ENCODE measurements at places on chromosomes 1 and 21. TPM values are rescaled to one million over a fixed set of nuclear protein-coding genes. Genes with fewer than 3 reads are reported as not detected.
A peak's percentile ranks its signal among the peaks of the same experiment; 100 is the strongest.

The REN gene
- polyA plus RNA-seq = not detected

DNA sequence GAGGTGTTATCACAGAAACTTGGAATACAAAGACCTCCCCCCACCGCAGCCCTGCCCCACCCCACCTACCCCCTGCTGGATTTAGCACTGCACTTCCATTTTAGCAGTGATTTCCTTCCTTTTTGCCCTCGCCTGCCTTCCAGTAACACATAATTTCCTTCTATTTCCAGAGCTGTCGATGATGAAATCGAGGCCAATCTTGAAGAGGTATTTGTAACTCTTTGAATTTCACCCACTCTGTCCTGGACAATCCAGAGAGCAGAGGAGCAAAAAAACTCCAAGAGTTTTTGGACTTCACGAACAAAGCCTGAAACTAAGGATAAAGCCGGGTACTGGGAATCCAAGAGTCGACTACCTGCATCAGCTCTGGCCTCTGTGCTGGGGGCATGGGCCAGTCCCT lies 49.1 kb downstream of the CAPN2 start:
- DNase-seq = no peak

- DNase-seq = no peak
Measured at GRCh38 chr1:17675744-17676143, 79.4 kb upstream of the ACTL8 start.

DNA sequence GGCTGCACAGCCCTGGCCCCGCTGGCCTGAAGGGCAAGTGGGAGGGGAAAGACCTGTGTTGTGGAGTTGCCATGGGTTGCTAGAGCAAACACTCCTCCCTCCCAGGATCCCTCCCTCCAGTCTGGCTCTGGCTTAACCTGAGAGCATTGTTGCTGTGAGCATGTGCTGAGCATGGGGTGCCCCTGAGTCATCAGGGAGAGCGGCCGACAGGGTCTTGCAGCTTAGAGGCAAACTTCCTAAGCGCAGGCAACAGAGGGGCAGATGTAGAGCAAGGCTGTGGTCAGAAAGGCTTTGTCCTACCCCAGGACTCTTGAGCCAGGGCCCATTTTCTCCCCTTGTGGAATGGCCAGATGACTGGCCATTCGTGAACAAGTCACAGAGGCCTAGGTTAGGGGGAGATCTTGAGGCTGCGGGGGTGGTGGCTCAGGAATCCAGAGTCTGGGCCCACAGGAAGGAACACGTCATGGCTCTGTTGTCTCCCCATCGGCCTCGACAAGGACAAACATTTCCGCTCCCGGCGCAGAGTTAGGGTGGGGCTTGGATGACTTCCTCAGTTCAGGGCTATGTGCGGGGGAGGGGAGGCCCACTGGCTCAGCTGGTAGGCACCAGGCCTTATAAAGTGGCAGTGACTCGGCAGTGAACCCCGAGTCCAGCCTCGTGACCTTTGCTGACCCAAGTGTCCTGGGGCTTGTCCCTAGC lies 362 bp upstream of the DYNLT4 start:
- peak; percentile 100 for DNase-seq

The DYRK3 gene
- polyA plus RNA-seq = 16.9 TPM

DNA sequence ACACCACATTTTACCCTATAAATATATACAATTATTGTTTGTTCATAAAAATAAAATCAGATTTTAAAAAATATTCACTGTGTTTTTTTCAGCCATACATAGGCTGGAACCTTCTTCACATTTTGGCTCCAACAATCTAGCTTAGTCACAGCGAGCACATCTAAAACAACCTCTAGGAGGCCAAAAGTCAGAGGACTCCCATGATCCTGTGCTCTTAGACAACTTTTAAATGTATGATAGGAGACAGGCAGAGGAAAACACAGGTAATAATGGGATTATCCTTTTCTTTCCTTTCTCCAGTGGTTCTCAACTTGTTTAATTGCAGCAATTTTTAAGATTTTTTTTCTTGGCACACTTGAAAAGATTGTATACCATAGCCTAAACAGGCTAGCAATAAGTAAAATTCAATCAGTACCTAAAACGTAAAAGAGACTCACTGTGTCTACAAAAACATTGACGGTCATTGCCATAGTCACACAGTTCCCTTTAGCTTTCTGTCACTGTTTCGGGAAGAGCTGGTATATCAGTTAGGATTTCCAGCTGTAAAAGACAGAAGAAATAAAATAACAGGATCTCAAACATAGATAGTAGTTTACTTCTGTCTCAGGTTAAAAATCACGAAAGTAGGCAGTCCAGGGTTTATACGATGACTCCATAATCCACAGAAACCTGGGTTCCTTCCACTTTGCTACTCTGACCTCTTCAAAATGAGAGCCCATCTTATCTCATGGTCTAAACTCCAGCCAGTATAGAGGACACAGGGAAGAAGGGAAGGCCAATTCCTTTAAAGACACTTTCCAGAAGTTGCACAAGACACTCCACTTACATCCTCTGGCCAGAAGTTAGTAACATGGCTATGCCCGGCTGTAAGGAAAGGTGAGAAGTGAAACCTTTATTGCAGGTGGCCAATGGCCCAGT lies 39.2 kb upstream of the CR1L start:
- DNase-seq = no peak

GRCh38 chr1:85214654-85215053 lies 13.8 kb upstream of the SYDE2 start:
- DNase-seq = no peak

GRCh38 chr1:45669859-45670655 lies 16.3 kb downstream of the GPBP1L1 start:
- peak; percentile 66 for DNase-seq

DNA sequence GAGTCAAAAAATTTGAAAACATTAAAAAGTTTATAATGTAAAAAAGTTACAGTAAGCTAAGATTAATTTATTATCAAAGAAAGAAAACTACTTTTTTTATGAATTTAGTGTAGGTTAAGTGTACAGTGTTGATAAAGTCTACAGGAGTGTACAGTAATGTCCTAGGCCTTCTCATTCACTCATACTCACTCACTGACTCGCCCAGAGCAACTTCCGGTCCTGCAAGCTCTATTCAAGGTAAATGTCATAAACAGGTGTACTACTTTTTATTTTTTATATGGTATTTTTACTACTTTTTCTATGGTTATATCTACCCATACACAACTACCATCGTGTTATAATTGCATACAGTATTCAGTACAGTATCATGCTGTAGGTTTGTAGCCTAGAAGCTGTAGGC lies 49.6 kb downstream of the TBX19 start:
- no peak for DNase-seq

DNA sequence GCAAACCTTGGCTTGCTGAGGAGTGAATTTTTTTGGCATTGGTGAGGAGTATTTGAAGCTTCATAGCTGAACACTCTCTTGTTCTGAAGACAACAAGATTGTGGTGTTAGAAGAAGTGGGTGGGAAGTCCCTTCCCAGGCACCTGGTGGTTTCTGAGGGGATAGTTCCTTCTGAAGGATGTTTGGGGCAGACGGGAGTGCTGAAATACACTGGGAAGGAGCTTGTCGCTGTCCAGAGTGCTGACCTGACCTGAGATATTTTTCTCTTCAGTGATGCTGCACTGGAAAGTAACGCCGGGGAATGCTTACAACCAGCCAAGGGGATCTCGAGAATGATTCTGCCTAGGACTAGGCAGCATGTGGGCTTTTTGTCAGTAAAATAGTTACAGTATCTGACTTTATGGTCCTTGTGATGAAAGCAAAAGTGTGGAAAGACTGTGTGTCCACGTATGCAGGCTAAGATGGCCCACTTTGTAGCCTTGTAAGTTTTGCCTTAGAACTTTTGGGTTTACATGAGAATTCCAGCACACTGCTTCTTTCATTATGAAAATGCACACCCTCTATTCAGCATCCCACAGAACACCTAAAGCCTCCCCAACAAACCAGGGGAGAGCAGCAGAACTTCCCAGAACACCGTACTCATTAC lies 33.1 kb upstream of the NFASC start:
- DNase-seq = peak; percentile 74

The VANGL1 gene
- polyA plus RNA-seq = 13.8 TPM

DNA sequence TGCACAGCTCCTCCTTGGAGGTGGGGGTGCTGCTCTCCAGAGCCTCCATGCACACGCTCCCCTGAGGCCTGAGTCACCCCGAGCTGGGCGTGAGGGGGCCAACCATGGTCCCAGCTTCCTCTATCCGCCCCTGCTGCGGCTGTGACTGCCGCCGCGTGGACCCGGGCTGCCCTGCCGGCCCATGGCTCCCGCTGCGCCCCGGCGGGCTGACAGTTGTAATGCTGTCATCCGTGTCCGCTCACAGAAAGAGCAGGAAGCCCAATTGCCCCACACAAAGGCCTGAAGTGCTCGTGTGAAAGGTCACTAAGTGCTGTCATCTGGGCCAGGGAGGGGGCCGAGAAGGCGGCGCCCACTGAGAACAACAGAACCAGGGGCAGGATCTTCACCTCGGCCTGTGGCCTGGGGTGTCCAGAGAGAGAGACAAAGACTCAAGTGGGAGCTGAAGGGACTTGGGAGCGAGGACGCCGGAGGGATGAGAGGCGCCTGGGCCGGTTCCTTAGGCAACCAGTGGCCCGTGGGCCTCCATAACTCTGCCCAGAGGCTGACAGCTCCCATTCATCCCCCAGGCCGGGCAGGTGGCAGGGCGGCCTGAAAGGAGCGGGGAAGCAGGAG lies 31.5 kb downstream of the OLIG1 start:
- DNase-seq = no peak

DNA sequence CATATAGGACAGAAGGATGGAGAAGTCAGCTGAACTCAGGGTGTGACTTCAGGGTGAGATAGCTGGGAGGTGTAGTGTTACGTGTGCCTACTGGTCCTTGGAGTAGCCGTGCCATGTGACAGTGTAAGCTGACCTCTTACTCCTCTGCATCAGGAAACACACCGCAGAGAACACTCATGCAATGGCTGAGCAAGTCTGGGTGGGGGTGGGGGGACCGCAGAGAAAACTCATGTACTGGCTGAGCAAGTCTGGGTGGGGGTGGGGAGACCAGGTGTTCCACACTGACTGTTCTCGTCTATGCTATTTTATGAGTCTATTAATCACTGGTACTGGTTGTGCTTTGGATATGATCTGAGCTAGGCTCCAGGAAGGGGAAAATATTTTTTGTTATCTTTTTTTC lies 233.1 kb downstream of the PAPPA2 start:
- DNase-seq = peak; percentile 26

DNA sequence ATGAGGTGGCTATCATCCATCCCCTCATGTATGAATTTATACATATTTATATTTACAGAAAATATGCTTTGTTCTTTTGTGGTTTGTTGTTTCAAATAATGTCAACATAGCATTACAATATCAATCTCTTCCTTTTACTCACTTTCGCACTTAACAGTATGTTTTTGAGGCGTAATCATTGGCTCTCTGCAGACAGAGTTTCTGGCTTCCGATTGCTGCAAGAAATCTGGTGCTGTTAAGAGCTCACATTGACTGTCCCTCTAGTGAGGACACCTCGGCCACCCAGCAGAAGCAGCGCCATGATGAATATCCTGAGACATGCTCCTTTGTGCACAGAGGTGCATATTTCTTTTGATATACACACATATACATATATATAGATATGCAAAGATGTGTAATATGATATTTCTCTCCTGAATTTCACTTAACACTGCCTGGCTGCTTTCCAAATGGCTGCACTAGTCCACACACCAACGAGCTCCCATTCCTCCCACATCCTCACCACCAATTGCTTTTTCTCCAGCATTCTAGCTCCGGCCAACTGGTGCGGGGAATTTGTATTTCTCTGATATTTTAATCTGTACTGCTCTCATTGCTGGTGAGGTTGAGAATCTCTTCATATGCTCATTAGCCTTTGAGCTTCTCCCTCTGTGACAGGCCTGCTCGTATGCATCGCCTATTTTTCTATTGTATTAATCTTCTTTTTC lies 248.4 kb downstream of the SIPA1L2 start:
- DNase-seq = no peak

GRCh38 chr1:36881541-36881940 lies 152.8 kb downstream of the GRIK3 start:
- no peak for DNase-seq

Data from GM23248 (cell line).